ENCODE measurements at places on chromosomes 1 and 21.

GRCh38 chr1:66350001-66350547 lies 183.9 kb upstream of the SGIP1 start:
- DNase-seq, result peak; percentile 68

DNA sequence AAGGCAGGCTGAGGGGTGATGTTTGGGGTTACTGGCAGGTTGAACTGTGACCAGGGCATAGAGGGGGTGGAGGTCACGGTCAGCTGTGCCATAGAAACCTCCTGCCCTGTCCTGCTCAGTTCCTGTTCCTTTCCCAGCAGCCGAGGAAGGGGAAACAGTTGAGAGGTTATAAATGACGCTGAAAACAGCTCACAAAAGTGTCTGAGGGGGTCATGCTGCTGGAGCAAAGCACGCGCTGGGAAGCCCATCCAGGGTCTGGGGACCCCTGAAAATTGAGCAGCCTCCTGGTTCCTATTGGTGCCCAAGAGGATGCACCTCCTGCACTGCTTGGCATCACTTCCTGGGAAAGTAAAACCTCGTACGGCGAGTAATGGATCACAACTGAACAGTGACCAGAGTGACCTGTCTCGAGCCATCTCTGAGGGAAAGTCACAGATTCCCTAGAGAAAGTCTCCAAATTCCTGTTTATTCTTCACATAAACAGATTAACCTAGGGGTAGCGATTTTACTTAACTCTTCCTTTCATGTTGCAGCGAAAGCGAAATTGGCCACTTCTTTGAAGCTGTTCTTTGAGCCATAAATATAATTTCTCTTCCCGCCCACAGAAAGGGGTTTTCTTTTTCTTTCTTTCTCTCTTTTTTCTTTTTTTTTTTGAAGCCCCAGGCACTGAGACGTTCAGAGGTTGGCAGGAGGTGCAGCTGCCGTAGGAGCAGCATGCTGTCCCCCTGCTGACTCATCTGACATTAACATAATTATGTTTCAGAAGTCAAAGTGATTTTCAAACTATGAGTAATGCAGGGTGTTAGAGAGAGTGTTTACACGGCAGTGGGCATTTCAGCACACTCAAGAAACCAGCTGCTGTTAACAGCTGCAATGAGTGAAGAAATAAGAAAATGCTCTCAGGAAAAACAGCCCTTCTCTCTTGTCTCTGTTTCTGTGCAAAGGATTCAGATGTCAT lies 41.8 kb upstream of the ATF3 start:
- peak; percentile 82 for DNase-seq

- peak; percentile 91 for DNase-seq
Measured at GRCh38 chr1:99266726-99267125, 2.4 kb downstream of the PLPPR4 start.

- no peak for DNase-seq
Measured at GRCh38 chr1:21631944-21632887, 36.9 kb downstream of the RAP1GAP start.

DNA sequence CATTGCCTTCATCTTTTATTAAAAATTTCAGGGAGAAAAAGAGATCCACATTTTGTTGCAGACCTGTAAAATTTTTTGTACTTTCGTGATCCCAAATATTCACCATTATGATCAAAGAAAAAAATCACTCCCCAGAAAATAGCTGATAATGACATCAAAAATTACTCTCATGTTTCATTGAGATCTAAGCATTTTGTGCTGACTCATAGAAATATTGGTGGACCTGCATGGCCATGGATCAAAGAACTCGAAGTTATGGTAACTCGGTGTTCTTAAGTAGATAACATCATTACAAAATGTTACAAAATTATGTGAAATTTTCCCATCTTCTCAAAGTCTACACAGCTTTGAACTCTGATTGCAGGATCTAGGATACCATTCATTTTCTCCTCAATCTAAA lies 135.8 kb downstream of the PTGER3 start:
- no peak for DNase-seq

GRCh38 chr1:175262621-175263020 lies 70.0 kb upstream of the KIAA0040 start:
- no peak for DNase-seq

DNA sequence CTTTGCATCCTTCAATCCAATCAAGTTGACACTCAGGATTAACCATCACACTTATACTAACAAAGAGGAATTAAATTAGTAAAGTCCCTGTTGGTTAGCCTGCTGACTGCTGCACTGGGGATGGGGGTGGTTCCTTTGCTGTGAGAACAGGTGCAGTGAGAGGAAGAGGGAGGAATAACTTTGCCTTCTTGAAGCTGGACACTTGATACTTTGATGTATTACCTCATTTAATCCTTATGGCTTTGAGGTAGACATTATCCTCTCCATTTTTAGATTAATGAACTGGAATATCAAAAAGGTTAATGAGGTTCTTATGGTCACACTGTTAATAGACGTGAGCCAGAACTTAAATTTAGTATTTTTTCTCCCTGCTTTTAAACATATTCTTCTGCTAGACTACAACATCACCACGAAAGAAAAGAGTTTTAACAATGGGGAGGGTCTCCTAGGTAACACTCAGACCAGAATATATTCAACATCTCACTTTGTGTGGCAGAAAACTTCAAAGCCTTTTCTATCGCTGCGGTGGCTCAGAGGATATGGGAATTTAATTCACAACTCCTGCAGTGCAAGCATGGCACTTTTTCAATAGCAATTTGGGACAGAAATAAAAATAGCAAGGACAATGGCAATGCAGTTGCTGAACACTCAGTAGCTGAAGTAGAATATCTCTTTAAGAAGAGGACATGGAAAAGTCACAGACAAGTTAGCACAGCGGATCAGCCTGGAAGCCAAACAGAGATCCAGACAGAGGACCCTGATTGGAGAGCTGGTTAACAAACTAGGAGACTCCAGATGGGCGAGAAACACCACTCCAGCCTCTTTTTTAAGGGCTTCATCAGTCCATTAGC lies 68.8 kb upstream of the DNAH14 start:
- no peak for DNase-seq

- DNase-seq, result no peak
Measured at GRCh38 chr1:158806916-158807536, 24.1 kb upstream of the MNDA start.

DNA sequence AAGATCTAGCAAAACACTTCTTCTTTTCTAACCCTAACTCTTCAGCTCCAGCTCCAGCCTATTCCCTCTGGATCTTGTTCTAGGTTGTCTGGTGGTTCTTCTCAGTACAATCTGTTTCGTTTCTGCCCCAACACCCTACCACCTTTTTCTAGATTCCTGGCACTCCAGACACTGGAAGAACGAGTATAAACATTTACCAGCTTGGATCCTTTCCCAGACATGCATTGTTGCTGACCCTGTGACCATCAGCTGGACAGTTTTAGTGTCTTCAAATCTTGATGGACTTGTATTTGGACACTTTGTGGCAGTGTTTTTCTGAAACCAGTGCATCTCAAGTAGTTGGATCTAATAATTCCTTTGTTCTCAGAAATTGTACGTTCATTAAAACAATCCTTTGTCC lies 30.6 kb upstream of the CACNA1E start:
- DNase-seq, result no peak

GRCh38 chr21:37447288-37447936 lies 80.8 kb downstream of the DYRK1A start:
- DNase-seq, result no peak

GRCh38 chr1:40712405-40712944 lies 21.0 kb downstream of the NFYC start:
- DNase-seq, result no peak

DNA sequence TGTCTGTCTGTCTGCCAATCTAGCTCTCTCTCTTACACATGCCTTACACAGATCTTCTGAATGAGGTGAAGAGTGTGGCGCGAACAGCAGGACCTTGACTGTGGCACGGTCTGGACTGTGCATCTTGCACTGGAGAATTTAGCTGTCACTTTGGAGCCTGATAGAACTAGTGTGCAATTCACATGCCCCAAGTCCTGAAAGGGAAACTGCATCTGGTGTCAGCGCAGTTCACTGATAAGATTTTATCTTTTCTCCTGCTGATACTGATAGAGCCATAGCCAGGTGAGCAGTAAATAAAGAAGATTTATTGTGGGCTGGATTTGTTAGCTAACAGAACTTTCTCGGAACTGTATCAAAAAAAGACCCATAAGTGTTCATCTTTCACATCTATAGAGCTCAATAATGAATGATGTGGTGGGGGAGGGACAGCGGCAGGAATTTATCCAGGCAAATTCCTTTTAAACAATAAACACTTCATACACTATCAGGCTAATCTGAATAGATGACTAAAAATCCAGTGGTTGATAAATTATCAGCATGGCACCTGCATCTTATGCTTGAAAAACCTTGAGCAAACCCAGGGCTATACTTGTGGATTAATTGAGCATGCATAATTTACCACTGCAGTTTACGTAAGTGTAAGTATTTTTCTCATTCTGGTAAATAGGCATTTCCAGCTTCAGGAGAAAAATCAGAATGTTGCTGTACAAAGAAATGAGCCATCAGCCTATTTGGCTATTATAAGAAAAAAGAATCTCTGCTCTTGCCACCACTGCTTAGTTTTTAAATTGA lies 104.1 kb downstream of the NTNG1 start:
- no peak for DNase-seq

- DNase-seq, result no peak
Measured at GRCh38 chr1:204476563-204476962, 18.0 kb downstream of the PIK3C2B start.

DNA sequence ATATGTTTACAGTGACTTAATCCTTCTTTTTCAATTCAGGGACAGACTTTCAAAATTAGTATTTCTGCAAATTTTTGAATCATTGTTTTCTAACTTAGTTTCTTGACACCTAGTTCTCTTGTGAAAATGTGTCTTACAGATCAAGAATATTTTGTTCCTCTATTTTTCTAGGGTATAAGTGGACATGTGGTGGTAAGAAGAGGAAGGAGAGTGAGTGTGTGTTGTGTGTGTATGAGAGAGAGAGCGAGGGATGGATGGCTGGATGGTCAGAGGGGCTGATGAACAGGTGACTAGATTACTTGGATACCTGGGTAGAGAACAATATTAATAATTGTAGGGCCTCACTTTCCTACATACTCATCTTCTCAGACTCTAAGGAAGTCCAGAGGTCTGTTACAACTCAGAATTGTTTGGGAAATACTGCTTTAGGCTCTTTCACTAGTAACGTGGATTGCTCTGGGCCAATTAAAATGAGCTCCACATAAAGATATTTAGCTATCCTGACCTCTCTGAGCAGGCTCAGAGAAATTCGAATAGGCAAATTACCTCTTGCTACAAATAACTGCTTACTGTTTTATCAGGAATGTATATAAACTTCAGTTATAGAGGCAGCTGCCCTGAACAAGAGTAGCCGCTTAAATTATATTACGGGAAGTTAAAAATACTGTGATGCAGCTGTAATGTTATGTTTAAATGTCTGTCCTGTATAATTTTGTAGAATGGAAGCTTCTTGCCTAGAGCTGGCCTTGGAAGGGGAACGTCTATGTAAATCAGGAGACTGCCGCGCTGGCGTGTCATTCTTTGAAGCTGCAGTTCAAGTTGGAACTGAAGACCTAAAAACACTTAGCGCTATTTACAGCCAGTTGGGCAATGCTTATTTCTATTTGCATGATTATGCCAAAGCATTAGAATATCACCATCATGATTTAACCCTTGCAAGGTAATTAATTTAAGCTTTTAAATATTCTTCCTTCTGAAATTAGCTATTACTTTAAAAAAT lies 19.7 kb downstream of the GPSM2 start:
- peak; percentile 41 for DNase-seq

- DNase-seq, result no peak
Measured at GRCh38 chr21:37249112-37249904, 17.8 kb downstream of the VPS26C start.

GRCh38 chr1:201982082-201982622 lies 296 bp upstream of the RNPEP start:
- DNase-seq, result peak; percentile 75

DNA sequence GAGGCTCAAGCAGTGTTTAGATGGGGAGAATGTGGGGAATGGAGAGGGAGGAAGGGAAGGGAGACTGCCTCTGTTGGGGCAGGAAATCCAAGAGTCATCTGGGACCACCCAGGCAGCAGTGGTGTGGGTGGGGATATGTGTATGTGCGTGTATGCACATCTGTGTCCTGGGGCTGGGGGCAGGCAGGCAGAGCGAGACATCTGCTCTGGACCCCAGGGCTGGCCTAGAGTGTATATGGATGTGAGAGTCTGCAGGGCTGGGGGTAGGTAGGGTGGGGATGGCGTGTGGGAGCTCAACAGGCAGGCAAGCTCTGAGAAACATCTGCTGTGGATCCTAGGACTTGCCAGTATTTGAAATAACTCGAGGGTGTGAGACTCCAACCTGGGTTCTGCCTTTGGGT lies 3.5 kb downstream of the PTCH2 start:
- no peak for DNase-seq

DNA sequence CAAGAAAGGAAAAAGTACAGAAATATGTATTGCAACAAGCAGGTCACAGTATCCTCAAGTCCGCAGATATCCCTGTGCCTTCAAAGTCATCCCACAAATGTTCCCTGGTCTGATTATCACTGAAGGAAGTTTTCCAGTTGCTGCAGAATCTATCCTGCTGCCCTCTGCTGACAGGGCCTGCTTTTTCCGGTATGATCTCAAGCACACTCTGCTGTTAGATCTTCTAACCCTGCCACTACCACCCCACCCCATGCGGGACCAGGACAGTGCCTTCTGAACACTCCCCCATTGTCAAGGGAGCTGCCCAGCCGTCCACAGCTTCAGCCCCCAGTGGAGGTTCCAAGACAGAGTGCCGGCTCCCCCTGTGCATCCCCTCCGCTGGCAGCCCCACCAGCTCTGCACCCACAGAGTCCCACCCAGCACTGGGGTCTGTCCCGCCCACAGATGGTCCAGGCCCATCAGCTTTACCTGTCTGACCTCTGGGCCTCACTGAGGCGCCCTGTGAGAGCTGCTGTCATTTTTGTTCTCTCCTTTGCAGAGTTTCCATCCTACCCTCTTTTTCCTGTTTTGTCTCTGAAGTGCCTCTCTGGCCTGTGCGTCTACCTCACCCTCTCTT lies 27.9 kb downstream of the FAM163A start:
- no peak for DNase-seq

GRCh38 chr1:43318831-43319230 lies 18.0 kb downstream of the TIE1 start:
- no peak for DNase-seq

GRCh38 chr21:19343711-19344110 lies 940.1 kb upstream of the TMPRSS15 start:
- DNase-seq, result no peak

Measured in EL (cell line).